ENCODE measurements at places on chromosomes 3 and 15.

DNA sequence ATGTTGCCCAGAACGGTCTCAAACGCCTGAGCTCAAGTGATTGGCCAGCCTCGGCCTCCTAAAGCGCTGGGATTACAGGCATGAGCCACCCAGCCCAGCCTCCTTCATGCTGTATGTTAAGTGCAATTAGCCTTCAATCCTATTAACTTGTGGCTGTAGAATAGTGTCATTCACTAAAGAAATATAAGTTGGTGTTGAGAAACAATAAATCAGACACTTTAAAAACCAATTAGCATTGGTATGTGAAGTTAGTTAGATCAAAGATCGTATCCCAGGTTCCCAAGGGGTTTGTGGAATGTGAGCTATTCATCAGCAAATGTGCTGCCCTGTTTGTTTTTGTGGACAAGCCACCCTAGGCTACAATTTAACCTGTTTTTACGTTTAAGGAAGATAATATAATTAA, 11.0 kb upstream of the PIK3CB start:
- no peak for DNase-seq

- no peak for DNase-seq
Observed at GRCh38 chr15:58742022-58742813, 7.3 kb downstream of the ADAM10 start.

DNA sequence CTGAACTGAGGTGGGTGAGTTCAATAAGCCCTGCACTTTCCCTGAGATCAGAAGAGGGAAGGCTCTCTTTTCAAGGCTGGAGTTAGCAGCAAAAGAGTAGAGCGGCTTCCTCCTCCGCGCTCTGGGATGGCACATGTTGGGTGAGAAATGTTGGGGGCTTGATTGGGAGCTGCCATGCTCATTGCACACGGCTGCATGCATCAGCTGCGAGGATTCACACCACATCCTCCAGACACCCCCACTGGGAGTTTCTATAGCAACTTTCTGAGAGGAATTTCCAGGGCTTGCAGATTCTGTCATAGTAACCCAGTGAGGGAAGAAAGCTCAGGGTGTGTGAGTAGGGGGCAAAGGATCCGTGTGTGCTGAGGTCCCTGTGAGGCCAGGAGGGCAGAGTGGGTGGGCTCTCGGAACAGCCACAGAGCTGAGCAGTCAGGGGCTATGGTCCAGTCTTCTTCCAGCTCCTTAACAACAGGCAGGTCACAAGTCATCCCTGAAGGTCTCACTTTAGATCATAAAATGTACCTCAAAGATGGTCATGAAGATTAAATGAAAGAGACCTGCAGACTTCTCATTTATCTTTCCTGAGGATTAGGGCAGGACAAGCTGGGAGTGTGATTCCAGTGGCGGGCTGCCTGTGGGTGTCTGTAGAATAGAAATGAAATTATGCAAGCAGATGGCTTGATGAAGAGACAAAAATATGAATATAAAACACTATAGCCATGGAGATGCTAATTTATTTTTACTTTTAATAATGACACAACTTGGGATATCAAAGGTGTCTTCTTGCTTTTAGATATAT, 75.7 kb upstream of the CHRNA7 start:
- no peak for DNase-seq

- no peak for DNase-seq
Observed at GRCh38 chr3:193955719-193956118, 180.2 kb upstream of the HES1 start.

- DNase-seq = no peak
Observed at GRCh38 chr15:88178631-88179030, 77.9 kb downstream of the NTRK3 start.

DNA sequence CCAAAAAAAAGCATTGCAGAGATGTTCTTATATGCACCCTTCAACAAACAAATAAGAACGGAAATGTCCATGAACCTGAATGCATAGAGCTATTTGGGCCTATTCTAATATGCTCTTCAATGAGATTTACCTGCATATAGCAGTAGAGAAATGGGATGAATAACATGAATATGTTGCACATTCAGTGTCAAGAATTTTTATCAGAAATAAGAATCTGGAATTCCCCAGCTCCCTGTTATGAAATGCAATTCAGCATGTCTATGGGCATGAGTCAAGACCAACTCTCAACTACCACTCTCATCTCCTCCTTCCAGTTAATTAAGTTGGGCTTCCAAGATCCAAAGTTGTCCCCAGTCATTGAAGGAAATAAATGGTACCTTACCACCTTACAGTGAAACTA, 133.7 kb upstream of the ALCAM start:
- DNase-seq = no peak

DNA sequence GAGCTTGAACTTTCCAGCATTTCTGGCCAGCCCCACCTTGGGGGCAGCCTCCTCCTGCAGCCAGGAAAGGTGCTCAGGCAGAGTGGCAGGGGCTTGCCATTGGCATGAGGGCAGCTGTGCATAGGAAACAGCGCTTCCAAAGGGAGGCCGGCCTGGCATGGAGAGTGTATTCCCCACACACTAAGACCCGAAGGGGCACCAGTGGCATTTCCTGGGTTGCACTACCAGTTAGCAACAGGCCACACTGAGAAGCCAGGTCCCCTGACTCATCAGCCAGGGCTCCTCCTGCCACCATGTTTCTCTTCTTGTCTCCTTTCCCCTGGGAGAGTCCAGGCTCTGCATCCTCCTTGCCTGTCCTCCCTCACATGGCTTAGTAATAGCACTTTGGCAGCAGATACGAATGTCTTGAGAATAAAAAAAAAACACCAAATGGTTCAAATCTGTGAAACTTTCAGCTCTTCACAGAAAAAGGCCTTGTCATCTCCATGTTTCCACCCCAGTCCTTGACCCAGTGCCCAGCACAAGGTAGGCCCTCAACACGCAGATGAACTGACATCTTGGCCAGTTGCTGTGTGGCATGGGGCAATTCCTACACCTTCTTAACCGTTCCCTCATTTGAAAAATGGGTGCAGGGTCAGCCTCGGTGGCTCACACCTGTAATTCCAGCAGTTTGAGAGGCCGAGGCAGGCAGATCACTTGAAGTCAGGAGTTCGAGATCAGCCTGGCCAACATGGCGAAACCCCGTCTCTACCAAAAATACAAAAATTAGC, 180.4 kb downstream of the SMAD6 start:
- DNase-seq = no peak

GRCh38 chr15:42283671-42284070, 10.4 kb upstream of the TMEM87A start:
- DNase-seq = no peak

GRCh38 chr3:29949131-29949530, 657.3 kb upstream of the TGFBR2 start:
- no peak for DNase-seq

DNA sequence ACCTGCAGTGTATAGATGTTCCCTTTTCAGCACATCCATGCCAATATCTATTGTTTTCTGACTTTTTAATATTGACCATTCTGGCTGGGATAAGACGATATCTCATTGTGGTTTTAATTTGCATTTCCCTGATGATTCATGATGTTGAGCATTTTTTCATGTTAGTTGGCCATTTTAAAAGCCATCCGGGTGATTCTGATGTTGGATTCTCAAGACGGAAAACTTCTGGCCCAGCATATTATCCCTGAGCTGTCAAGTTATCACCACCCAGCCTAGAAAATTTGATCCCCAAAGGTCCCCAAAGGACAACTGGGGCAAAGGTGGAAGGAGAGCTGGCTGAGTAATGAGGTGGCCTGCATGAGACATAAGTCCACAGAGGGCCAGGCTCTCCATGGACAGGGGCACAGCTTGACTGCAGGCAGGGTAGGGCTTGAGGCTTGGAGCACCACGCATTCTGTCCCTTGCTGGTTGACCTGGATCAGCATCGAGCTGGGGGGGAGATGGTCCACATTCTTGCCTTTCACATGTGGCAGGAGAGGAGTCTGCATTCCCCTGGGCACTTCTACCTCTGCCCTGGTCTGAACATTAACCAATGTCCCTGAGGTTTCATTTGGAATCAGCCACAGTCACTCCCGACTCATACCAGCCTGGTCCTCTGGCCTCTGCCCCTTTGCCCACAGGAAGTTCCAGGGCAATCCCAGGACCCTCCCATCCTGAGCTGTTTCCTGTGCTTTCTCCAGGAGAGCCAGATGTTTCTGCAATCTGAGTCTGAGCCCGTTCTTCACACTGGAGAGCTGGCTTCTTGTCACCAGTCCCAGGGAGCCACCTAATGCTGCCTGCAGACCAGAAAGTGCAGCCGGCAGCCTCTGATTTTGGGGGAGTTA, 69.2 kb downstream of the ISG20 start:
- no peak for DNase-seq

GRCh38 chr3:128997486-128998133, 3.5 kb upstream of the EFCC1 start:
- DNase-seq = no peak

- DNase-seq = no peak
Observed at GRCh38 chr15:100732211-100733055, 130.0 kb downstream of the ASB7 start.

DNA sequence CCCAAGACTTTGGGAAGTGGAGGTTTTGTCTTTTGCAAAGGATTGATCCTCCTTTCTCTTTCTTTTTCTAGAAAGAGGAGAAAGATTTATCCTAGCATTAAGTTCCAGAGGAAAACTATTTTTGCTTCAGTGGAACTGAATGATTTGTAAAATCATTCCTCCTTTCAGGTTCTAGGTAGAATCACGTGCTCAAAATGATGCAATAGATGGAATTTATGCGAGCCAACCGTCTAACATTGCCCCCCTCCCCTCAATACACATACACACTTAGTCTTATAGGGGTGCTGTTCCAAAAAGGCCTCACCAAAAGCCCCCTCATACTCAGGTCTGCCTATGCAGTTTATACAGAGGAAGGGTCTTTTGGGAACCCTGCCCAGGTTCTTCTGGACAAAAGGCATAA, 85.3 kb downstream of the AQP9 start:
- no peak for DNase-seq

DNA sequence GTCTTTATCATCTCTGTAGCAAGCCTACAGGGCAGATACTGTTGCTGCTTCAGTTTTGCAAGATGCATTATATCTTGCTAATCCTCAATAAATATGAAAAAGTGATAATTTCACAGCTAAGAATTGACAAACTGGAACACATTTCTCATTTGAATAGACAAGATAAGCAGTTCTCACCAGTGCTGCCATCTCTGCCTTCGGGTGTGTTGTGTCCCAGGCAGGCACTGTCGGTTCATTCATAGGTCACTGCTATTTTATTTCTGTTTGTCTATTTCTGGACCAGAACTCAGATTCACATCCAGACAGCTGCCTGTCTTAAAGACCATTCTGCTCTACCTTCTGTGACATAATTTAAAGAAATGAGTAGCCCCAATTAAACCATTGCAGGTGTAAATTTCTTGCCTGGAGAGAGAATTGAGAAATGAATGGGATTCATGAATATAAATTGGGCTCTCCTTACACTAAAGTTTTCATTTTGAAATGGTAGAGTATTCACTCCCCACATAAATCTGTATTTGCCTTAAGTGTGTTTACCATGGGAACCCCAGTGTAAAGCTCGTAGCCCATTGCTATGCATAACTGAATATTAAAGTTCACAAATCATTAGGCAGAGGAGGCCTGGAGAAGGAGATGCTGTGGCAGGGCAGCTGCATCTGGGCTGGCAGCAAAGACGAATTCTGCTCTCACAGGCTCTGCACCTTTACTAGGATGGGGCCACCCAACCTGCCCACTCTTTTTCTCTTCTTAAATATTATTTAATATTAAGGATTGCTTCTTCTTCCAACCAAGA, 149.9 kb downstream of the ARPP21 start:
- no peak for DNase-seq

DNA sequence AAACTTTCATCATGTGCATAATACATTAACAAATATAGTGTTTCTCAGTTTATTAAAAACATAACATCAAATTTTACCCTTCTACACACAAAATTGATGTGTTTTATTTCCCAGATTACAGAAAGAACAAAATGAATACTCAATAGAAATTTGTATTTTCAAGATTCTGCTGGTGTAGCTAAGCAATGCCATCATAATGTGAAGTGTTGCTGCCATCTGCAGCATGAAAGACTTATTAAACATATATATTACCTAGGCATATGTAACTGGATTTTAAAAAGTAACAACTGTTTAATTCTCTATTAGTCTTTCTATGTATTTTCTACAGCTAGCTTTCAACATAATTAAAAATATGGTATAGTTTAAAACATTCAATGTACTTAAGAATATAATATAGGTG, 27.5 kb downstream of the PLSCR5 start:
- no peak for DNase-seq

DNA sequence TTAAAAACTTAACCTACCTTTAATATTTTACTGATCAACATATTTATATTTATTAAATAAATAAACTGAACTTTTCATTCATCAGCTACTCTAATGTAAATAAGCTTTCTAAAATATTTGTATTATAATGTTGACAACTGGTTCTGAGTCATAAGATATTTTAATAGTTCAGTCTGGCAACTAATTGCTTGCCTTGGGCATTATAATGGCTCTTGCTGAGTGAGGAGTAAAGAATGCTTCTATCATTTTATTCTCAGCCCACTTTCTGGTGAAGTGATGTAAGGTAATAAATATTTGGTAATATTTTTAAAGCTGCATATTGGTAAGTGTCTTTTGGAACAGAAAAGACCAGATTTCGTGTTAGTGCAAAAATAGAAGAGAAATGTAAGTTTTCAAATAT, 81.5 kb downstream of the DIPK2A start:
- no peak for DNase-seq

DNA sequence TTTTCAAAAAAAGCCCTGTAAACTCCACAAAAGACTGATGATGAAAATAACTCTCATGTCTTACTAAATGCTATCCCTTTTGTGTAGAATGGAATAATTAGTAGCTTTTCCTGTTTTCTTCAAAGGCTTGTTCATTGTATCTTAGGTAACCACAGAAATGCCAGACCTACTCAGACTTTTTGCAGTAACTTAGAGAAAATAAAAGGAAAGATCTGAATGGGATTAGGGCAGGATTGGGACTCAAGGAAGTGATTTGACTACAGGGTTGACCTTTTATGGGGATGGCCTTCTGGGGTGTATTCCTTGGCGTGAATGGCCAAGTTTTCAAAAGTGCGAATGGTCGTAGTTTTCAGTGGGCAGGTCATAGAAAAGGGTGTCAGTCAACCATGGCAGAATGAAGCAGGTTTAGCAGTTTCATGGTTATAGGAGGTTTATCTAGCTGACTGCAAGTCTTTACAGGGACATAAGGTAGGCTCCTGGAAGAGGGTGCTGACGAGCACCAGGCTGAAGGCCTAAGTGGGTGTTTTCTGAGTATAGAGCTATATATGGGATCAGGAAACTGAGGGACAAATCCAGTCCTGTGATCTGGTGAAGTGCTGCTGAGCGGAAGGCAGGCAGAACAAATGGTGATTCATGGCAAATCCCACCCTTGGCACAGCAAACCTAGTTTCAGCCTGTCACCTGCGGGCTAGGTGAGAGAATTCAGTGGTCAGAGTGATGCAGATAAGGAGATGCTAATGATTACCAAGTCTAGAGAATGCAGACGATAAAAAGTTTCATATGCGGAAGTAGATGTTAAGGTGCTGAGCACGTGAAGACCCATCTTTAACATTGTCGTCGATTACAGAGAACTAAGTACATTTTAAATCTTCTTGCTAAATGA, 46.4 kb downstream of the IL1RAP start:
- no peak for DNase-seq

GRCh38 chr3:131705558-131706051, 202.8 kb upstream of the MRPL3 start:
- DNase-seq = no peak

- no peak for DNase-seq
Observed at GRCh38 chr15:34813446-34814190, 18.3 kb upstream of the ACTC1 start.

All from cerebellar nuclear complex (tissue), 1 donor.